Epithelial cell of esophagus (primary cell): ENCODE measurements at places on chromosomes 3 and 15.
A peak's percentile ranks its signal among the peaks of the same experiment; 100 is the strongest.

- DNase-seq = no peak
Measured at GRCh38 chr3:14177580-14178246, 688 bp downstream of the XPC start.

DNA sequence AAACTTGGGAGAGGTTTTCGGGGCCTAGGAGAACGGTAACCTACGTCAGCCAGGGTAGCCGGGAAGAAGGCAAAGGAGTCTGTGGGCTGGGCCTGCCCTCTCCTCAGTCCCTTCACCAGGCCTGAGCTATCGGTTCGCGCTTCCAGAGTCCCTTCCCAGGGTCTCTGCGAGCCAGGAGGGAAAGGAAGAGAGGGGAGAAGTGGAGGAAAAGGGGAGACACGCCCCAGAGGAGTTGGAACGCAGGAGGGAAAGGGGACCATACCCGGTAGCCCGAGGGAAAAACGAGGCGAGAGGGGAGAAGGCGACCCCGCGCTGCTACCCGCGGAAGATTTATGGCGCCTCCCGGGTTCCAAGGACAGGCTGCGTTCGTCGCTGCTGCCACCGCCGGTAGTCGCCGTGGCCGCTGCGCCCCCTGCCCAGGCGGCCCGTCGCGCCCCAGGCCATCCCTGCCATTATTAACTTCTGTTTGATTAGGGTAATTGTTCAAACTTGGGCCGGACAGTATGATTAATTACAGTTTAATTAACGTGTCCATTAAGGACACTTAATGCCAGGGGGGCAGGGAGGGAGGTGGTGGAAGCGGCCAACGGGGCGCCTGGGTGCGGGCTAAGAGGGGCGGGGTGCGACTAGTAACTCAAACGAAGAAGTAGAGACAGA lies 3.4 kb upstream of the SKOR1 start:
- no peak for DNase-seq

GRCh38 chr3:175207361-175207760 lies 348.2 kb downstream of the NAALADL2 start:
- no peak for DNase-seq

DNA sequence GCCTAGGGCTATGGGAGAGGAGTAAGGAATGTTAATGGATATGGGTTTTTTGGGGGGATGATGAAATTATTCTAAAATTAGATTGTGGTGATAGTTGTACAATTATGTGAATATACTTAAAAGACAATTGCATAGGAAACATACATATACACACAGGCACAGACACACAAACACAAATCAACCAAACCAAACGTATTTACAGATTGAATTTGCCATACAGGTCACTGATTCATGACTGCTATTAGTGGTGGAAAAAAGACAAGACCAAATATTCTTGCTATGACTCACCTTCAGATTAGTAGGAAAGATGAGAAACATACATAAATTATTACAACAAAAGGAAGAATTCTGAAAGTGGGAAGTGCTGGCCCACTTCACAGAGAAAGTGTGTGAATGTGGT lies 85.3 kb downstream of the C3orf38 start:
- DNase-seq = peak; percentile 5

DNA sequence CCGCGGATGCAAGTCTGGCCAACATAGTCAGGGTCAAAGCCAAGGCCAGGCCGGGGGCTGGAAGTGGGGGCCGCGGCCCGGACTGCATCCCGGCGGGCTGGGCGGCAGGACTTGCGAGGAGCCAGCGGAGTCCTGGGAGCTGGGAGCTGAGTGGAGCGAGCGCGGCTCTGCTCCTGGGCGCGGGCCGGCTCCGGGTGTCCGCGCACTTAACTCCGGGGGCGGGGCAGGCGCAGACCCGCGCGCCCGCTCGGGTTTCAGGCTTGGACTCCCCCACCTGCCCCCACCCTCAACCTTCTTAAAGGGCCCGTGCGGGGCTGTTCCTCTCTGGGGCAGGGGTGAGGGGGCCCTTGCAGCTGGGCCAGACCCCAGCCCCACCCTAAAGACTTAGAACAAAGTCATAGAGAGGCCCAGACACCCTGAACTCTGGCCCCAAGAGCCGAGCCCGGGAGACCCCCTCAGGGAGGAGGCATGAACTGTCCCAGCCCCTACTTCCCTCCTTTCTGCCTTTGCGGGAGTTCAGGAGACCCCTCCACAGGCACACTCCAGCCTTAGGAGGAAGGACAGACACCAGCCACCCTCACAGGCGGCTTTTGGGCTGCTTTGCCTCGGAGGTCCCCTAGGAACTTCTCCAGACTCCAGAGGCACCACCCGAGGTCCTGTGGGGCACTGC lies at the start of gene CSPG4:
Gene CSPG4, minus strand, starts transcription at position 181 of the 670 bp plus-strand sequence. Its CDS starts 93 bp downstream, at position 88.
- peak; percentile 65 for DNase-seq

DNA sequence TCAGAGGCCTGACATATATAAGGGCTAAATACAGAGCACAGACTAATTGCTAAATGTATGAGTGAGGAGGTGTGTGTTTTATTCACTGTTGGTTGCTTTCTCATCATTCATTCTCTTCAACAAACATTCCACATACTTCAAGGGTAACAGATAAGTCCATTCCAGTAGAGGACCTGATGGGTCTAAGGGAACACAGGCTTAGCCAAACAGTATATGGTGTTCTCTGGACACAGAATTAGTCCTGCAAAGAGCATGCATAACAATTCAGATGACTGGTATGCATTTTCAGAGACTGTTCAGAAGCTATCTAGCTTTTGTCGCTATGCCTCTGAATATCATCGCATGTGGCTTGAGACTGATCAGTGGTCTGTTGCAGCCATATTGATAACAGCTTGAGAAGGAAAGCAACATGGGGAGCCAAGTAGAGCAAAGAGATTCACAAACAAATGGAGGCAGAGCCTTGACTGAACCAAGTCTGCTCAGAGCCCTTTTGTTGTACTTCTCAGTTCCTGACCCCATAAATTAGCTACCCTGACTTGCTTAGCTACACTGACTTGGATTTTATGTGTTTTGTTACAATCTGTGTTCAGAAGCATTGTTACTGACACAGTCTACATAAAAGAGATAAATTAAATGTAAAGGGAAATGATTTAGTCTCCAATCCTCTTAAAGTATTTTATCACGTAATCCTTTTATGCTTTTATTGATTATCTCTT lies 1178.7 kb downstream of the ROBO1 start:
- no peak for DNase-seq

DNA sequence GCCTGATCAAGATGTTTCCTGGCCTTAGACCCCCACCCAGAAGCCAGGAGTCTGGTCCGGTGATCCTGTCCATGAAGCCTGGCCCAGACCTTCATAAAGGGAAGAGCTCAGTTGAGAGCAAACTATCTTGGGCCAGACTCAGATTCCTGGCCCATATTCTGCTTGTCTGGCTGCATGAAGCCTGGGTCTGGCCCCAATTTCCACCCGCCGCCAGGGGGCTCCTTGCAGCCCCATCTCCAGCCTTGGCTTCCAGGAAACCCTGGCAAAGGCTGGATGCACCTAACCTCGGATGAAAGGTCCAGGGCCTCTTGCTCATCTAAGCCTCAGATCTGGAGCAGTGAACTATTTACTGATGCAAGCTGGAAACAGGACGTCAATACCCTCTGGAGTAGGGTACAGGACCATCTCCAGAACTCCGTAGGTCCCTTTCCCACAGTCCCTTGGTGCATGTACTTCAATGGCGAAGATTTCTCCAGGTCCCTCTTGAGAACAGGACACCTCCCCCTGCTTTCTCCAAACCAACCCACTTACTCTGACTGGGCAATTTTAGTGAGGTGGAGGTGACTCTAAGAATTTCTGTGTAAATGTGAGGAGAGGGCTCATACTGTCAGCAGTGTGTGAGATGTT lies 5.6 kb downstream of the FOXL2 start:
- peak; percentile 65 for DNase-seq

DNA sequence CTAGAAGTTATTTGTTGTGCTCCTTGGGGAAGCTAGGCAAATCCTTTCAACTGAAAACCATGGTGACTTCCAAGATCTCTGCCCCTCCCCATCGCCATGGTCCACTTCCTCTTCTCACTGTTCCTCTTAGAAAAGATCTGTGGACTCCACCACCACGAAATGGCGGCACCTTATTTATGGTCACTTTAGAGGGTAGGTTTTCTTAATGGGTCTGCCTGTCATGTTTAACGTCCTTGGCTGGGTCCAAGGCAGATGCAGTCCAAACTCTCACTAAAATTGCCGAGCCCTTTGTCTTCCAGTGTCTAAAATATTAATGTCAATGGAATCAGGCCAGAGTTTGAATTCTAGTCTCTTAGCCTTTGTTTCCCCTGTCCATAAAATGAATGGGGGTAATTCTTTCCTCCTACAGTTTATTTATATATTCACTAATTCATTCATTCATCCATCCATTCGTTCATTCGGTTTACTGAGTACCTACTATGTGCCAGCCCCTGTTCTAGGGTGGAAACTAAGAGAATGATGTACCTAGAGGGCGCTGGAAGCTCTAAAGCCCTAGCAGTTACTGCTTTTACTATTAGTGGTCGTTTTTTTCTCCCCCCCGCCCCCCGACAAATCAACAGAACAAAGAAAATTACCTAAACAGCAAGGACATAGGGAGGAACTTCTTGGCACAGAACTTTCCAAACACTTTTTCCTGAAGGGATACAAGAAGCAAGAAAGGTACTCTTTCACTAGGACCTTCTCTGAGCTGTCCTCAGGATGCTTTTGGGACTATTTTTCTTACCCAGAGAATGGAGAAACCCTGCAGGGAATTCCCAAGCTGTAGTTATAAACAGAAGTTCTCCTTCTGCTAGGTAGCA lies 657 bp downstream of the PATL2 start:
- DNase-seq = no peak

GRCh38 chr15:28896951-28897350 lies 11.2 kb downstream of the APBA2 start:
- peak; percentile 54 for DNase-seq

- DNase-seq = no peak
Measured at GRCh38 chr3:173819368-173819767, 421.8 kb downstream of the NLGN1 start.

DNA sequence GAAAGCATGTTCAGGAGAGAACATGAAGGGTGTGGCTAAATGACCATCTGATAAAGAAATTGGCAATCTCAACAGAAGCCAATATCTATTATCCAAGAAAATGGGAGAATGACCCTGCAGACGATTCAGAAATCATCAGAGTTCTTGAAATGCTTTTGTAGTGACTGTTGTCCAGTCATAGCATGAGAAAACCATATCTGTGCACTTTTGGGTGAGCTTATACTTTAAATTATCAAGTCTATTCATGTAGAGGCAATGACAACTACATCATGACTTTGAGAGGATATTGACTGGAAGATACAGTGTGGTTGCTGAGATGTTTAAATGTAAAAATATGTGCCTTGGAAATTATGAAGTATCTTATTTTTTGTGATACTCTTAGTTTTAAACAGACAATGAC lies 57.6 kb upstream of the AZI2 start:
- DNase-seq = peak; percentile 24

DNA sequence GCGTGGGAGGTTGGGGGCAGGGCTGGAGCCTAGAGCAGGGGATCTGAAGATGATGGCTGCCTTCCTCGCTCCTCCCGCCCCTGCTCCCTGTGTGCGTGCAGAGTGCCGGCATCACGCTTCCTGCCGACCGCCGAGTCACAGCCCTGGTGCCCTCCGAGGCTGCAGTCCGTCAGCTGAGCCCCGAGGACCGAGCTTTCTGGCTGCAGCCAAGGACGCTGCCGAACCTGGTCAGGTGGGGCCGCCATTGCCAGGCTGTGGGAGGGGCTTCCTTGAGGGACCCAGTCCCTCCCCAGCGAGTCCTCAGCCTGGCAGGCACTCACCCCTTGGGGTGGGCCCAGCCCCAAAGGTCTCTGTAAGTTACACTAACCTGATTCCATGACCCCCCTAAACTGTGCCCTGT lies 17.6 kb downstream of the STAB1 start:
- no peak for DNase-seq

- DNase-seq = no peak
Measured at GRCh38 chr15:39491115-39491885, 89.6 kb upstream of the THBS1 start.

- DNase-seq = no peak
Measured at GRCh38 chr15:101686718-101687117, 34.5 kb upstream of the TM2D3 start.

GRCh38 chr3:12465836-12466225 lies 18.4 kb upstream of the TSEN2 start:
- no peak for DNase-seq

DNA sequence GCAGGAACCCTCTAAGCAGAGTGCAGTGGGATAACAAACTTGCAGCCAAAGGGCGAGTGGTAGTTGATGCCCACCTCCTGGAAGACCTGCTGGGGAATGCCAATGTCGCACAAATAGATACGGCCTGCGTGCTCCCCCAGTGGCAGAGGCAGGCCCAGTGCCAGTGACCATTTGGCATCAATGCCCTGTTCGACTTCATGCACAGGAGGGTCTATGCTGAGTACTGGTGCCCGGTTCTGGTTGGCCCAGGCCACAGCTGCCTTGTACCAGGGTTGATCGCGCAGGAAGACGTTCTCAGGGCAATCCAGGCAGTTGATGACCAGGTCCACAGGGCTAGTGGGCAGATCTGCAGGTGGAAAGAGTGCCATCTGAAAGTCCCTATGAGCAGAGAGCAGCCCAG lies 17.0 kb downstream of the CLK3 start:
- DNase-seq = no peak

GRCh38 chr3:72238010-72238691 lies 453.2 kb upstream of the PROK2 start:
- no peak for DNase-seq

DNA sequence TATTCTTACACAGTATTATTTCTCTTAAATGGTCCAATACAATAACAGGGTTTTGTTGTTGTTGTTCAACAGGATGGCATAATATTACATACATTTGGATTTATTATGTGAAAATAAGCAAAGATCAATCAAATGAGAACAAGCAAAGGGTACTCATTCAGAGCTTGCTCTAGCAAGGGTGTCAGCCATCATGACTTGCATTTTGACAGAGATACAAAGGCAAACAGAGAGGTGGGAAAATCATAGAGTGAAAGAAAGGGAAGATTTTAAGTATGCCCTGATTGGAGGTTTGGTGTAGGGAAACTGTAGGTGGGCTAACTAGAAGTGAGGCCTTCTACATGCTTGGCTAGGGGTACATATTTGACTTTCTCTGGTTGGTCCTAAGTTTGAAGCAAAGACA lies 109.1 kb upstream of the BCHE start:
- DNase-seq = no peak

- no peak for DNase-seq
Measured at GRCh38 chr3:21830541-21830940, 79.5 kb upstream of the ZNF385D start.

DNA sequence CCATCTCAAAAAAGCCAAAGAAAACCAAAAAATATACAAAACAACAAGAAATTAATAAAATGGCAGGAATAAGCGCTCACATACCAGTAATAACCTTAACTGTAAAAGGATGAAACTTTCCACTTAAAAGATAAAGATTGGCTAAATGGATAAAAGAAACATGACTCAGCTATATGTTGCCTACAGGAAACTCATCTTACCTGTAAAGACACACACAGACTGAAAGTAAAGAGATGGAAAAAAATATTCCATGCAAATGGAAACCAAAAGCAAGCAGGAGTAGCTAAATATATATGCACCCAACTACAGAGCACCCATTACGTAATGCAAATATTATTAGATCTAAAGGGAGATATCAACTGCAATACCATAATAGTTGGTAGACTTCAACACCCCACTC lies 49.7 kb downstream of the ADAM10 start:
- peak; percentile 7 for DNase-seq
